ENCODE measurements at places on chromosomes 7 and 10.

GRCh38 chr10:79349766-79350406 is 2.6 kb downstream of the PPIF start:
- DNase-seq = no peak

- DNase-seq = no peak
These were observed 343.0 kb upstream of the NPSR1 start for GRCh38 chr7:34315032-34315431.

GRCh38 chr7:8260871-8261694 is 884 bp downstream of the ICA1 start:
- DNase-seq = no peak

DNA sequence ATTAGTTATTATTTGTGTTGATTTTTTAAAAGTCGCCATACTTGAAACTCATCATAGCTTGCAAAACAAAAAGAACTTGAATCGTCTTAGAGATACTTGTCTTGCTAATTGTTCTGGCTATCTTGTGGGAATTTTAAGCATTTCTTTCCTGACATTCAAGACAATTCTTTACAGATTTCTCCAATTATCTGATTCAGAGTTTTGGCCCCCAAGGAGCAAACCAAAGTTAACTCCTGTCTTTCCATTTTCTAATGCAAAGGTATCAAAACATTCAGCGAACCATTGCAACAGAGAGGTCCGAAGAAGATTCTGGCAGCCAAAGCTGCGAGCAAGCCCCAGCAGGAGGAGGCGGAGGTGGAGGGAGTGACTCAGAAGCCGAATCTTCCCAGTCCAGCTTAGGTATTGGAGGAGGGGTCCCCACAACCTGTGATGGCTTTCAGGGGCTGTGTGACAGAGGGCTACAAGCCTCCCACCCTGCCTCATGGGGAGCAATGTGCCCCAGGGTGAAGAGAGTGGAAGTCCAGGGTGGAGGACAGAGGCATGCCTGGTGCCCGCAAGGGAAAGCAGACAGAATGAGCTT is 119.4 kb upstream of the STK17A start:
- no peak for DNase-seq

DNA sequence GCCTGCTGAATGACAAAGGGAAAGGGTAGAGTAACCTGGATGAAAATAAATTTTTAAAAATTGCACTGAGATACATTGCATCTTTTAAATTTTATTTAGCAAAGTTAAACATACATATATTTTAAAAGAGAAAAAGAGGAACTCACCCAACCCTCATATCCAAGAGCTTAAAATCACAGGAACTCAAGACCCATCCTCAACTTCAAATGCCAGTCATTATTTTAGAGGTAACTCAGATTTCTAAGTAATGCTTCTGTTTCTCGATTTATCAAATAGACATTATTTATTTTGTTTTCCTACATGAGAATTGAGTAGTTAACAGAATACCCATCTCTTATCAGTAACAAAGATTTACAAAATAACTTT is 32.4 kb upstream of the KMT2E start:
- DNase-seq = no peak

GRCh38 chr7:149774237-149775175 is 1.1 kb upstream of the ZNF467 start:
- DNase-seq = no peak

- no peak for DNase-seq
These were observed 5.4 kb upstream of the UBE3C start for GRCh38 chr7:157133304-157133703.

DNA sequence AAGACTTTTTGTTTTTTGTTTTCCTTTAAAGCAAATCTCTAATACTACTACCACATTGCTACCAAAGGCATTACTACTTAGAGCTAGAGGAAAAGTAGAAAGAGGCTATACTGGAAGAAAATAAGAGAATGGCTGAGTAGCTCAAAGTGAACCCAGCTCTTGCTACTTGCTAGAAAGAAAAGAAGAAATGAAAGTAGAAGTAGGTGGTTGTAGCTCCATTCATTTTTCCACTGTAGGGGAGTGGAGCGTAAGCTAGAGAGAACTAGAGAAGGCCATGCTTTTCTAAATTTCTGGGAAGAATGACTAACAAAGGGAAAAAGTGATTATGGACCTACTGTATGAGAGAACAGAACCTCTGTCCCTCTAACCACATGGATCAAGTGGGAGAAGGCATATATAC is 184.4 kb downstream of the PON1 start:
- DNase-seq = no peak

DNA sequence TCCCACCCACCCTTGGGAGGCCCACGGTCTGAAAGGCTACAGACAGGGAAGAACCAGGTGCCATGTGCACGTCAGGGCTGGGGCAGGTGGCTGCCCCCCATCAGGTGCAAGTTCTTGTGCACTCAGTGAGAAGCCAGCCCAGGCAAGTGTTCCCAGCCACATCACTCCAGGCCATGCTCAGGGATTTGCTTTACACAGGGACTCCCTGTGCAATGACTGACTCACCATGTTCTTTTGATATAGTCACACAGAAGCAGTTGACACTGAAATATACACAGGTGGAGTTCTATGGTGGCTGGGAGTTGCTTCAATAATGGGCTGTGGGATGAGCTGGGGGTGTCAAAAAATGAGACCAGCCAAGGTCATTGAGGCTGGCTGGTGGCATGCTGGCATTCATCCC is 8.0 kb upstream of the CHST15 start:
- DNase-seq = no peak

DNA sequence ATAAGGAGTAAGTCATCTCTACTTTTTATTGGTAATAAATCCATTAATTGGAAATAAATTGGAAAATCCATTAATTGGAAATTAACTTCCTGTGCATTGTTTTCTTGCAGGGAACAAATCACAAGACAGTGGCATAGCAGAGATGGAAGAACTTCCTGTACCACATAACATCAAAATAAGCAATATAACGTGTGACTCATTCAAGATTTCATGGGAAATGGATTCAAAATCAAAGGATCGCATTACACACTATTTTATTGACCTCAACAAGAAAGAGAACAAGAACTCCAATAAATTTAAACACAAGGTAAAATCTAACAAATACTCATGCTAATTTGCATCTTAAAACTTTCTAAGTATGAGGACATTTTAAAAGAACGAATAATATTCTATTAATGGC is 57.8 kb downstream of the PHYHIPL start:
- no peak for DNase-seq

DNA sequence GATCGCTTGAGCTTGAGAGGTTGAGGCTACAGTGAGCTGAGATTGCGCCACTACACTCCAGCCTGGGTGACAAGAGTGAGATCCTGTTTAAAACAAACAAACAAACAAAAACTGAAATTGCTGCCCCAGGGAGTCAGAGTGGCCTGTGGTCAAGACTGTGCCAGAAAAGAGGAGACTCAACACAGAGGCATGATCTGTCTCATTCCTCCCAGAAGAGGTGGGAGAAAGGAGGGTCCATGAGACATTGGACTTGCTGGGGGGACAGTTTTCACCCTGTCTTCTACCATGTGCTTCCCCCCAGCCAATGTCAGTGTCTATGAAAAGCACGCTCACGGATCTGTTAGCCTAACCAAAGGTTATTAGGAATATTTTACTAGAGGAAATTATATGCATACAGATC is 3.2 kb downstream of the ZNF853 start:
- DNase-seq = no peak

- DNase-seq = no peak
These were observed 122.2 kb upstream of the LRGUK start for GRCh38 chr7:134004829-134005505.

DNA sequence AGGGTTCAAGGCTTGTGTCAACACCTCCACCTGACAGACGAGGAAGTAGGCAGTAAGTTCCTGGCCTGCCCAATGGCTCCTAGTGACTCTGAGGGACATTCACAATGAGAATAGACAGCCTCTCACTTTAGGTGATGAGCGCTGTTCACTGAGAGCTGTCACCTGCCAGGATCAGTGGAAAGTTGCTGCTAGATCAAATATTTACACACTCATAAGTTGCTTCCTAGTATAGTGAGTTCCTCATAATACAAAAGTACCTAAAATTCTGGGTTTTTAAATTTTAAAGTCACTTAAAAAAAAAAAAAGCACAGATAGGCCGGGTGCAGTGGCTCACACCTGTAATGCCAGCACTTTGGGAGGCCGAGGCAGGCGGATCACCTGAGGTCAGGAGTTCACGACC is 320.8 kb downstream of the PRPF18 start:
- DNase-seq = no peak

GRCh38 chr10:63390521-63390920 is 75.3 kb downstream of the JMJD1C start:
- DNase-seq = no peak

GRCh38 chr10:23505797-23506465 is 67.1 kb downstream of the OTUD1 start:
- no peak for DNase-seq

DNA sequence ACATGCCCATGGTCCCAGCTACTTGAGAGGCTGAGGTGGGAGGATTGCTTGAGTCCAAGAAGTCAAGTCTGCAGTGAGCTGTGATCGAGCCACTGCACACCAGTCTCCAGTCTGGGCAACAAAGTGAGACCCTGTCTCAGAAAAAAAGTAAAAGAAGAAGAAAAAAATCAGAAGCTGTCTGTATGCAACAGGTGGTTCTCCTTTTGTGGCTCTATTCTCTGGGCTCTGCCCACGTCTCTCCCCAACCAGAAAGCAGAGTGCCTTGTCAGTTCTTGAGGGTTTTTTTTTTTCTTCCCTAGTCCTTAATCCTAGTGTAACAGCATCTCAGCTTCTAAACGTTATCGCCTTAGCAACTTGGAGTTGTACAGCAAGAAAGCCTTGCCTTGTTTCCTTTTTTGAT is 89.5 kb downstream of the PRKCQ start:
- no peak for DNase-seq

DNA sequence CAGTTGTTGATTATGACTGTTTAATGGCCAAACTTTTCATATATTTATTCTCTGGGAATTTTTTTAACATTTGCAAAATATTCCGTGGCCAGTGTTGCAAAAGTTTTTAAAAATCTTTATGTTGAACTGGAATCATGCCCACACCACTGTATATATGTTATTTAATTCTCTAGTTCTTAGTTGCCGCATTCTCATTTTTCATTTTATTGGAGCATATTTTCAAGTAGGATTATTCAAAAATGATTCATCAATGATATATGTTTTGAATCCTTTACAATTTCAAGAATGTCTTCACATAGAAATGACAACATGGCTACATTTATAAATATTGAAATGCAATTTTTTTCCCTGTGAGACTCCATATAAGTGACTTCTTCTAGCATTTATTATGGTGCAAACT is 188.6 kb upstream of the LRRTM3 start:
- no peak for DNase-seq

DNA sequence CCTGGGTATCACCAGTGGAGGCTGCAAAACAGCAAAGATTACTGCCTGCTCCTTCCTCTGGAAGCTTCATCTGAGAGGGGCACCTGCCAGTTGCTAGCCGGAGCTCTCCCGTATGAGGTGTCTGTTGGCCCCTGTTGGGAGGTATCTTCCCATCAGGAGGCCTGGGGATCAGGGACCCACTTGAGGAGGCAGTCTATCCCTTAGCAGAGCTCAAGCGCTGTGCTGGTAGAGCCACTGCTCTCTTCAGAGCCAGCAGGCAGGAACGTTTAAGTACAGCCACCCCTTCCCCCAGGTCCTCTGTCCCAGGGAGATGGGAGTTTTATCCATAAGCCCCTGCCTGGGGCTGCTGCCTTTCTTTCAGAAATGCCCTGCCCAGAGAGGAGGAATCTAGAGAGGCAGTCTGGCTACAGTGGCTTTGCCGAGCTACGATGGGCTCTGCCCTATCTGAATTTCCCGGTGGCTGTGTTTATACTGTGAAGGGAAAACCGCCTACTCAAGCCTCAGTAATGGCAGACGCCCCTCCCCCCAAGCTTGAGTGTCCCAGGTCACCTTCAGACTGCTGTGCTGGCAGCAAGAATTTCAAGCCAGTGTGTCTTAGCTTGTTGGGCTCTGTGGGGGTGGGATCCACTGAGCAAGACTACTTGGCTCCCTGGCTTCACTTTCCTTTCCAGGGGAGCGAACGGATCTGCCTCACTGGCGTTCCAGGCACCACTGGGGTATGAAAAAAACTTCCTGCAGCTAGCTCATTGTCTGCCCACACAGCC is 19.6 kb downstream of the SEMA3E start:
- DNase-seq = no peak

DNA sequence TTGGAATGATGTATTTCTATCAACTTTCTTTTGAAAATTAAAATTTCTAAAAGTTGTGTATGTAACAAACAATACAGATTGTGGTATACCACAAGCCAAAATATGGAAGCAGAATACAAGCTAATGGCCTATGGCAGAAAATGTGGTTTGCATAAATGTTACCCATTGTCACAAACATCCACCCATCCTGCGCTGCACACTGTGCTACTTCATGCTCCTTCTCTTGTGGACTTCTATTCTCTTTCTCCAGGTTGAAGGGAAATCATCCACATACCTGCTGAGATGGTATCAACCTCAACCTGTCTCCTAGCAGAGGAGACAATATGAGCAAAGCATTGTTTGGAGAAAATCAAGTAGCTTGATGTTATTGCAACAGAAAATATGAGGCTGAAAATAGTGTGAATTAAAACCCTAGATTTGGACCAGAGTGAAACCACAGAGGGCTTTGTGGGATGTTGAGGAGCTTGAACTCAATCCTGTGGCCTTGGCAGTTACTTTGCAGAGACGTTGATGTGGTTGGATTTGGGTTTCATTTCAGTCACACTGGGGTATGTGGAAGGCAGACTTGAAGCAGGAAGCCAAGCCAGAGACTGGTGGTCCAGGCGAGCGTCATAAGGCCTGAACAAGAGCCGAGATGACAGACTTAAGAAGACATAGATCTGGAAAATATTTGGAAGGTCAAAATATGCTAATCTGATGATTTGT is 63.8 kb downstream of the ICA1 start:
- DNase-seq = no peak

GRCh38 chr10:30445711-30446110 is 11.7 kb downstream of the MAP3K8 start:
- no peak for DNase-seq

- no peak for DNase-seq
These were observed 230.9 kb downstream of the ZEB1 start for GRCh38 chr10:31549896-31550295.

DNA sequence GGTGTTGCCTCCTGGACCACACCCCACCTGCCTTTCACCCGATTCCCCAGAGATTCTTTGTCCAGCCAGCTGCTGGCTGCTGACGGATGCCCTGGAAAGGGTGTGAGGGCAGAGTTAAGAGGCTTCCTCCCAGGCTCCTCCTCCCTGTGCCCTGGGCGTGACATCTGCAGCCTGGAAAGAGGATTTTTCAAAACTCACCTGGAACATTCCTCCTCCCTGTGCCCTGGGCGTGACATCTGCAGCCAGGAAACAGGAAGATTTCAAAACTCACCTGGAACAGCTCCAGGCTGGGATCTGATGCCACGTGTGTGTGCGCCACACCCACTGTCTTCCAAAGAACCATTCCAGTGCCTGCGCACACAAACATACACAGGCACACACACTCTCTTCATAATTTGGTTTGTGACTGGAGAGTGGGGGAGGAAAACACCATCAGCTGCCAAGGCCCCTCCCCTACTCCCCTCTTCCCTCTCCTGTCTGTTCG is 5.2 kb downstream of the MARVELD1 start:
- no peak for DNase-seq

Data from amniotic stem cell (primary cell).